ENCODE measurements at places on chromosomes 3 and 15.

- DNase-seq = no peak
Measured at GRCh38 chr15:38128341-38128781, 124.3 kb upstream of the SPRED1 start.

GRCh38 chr3:11272906-11273574 lies 843 bp downstream of the ATG7 start:
- peak; percentile 22 for DNase-seq

- DNase-seq = no peak
Measured at GRCh38 chr3:123469323-123469995, 20.6 kb upstream of the ADCY5 start.

DNA sequence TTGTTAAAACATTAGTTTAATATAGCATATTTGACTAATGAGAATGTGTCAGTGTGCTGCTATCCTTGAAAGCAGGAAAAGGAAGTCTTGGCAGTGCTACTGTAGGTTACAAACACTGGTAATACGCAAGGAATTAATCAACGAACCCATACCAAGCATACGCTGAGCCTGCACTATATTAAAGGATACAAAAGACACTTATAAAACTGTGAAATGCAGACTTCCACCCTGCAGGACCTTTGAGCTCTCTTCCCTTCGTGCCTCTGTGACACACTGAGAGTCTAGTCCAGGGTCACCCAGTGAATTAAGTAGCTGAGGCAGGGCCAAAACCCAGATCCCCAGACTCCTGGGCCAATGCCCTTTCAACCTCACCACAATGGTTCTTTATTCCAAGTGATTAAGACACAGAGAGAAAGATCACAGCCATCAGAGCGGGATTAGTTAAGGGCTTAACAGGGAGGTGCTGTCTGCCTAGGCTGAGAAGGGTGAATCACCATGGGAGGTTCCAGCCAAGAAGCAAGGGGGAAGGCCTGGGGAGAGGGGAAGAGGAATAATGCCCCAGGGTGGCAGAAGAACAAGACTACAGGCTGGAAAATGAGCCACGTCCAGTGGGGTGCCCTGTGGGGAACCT lies 6.8 kb downstream of the ANXA2 start:
- peak; percentile 51 for DNase-seq

DNA sequence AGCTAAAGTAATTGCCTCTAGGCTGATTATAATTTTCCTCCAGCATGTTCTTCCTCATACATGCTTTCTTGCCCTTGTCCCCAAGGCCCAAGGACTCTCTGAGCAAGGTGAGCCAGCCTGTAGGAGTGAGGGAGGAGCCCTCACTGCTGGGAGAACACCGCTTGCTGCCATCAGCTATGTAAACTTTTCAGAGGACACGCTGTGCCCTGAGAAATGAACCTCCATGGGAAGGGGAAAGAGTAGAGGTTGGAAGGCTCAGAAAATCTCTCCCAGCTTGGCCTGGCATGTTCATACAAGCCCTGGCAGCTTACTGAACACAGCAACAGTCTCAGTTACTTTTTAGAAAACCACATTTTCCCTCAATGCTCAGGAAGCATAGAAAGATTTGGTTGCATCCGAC lies 103.0 kb upstream of the SLC24A5 start:
- DNase-seq = no peak

DNA sequence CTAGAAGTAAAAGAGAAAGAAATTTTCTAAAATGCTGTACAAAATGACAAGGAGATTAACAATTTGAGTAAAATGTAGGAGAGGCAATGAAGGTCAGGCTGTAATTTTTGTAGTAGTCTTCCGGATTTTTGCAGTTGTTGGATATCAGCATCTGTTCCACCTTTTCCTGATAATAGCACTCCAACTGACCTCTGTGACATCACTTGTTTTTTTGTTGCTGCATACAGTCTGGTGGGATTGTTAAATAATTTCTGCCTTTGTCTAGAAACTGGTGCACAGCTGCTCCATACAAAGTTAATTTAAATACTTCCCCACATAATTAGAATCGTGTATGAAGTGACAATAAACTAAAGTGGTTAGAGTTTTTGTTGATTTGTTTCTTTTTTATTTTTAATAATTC lies 731.4 kb downstream of the PLOD2 start:
- DNase-seq = no peak

GRCh38 chr15:23570486-23570885 lies 5.0 kb downstream of the MKRN3 start:
- no peak for DNase-seq

- DNase-seq = no peak
Measured at GRCh38 chr3:162370141-162370540, 873.5 kb downstream of the OTOL1 start.

- no peak for DNase-seq
Measured at GRCh38 chr15:57147621-57148020, 228.7 kb upstream of the CGNL1 start.

DNA sequence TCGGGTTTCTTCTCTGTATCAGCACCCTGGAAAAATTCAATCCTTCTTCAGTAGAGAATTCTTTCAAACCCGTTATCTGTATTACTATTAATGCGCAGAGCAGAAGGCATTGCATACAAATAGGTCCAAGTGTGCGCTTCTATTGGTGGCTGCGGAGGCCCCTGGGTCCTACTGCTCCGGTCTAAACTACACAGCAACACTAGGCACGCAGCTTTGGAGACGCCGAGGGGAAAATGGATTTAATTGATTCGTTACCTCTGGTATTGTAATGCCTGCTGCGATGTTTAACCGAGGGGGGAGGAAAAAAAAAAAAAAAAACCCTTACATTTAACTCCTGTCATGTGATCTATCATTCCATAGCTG lies at the start of gene ROBO1:
Gene ROBO1, minus strand, starts transcription at position 94 of the 363 bp plus-strand sequence.
- DNase-seq = no peak

GRCh38 chr3:69033470-69033869 lies 18.7 kb downstream of the TMF1 start:
- DNase-seq = no peak
